NCI-H2171 (cell line): ENCODE measurements at places on chromosomes 3 and 15.

DNA sequence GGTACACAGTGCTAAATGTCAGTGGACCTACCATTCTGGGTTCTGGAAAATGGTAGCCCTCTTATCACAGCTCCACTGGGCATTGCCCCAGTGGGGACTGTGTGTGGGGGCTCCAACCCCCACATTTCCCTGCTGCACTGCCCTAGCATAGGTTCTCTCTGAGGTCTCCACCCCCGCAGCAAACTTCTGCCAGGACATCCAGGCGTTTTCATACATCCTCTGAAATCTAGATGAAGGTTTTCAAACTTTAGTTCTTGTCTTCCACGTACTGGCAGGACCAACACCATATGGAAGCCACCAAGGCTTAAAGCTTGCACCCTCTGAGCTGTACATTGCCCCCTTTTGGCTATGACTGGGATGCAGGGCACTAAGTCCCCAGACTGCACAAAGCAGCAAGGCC lies 788.2 kb upstream of the ALCAM start:
- DNase-seq = no peak

- DNase-seq = no peak
Observed at GRCh38 chr3:69842351-69842750, 103.1 kb downstream of the MITF start.

GRCh38 chr15:78624651-78625590 lies 4.1 kb upstream of the CHRNA3 start:
- no peak for DNase-seq

GRCh38 chr3:65905771-65906170 lies 132.9 kb downstream of the MAGI1 start:
- no peak for DNase-seq

GRCh38 chr3:99927671-99928457 lies 110.2 kb downstream of the CMSS1 start:
- no peak for DNase-seq

- no peak for DNase-seq
Observed at GRCh38 chr3:65723011-65723410, 315.7 kb downstream of the MAGI1 start.

- no peak for DNase-seq
Observed at GRCh38 chr3:196063456-196063855, 18.4 kb downstream of the TFRC start.
